ENCODE measurements at places on chromosomes 6 and 20. TPM values are rescaled to one million over a fixed set of nuclear protein-coding genes. Genes with fewer than 3 reads are reported as not detected.

DNA sequence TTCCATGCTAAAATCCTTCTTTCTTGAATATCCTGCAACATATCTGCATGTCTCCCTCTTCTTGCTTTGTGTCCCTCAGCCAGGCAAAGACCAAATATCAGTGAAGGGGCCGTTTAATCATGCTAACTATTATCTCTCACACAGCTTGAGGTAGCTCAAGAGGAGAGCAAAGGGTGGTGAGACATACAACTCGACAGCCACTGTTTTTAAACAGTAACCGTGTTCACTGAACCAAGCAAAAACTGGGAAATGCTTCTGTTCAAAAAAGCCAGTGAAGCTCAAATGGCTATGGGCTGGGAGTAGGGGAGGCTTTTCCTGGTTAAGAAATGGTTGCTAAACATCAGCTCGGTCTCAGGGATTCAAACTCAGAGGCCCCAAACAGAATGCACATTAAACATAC lies 83.4 kb downstream of the MAP7 start:
- H3K36me3 ChIP-seq = no peaks in the 10 kb centered on the region
- no peaks in the 10 kb centered on the region for H3K4me1 ChIP-seq
- no peak overlapping the region for H3K27ac ChIP-seq
- no peak for DNase-seq
- no peak overlapping the region for H3K4me3 ChIP-seq

GRCh38 chr6:164749221-164750064 lies 560.0 kb downstream of the C6orf118 start:
- no peak for DNase-seq
- H3K4me1 ChIP-seq = no peaks in the 10 kb centered on the region
- H3K27ac ChIP-seq = no peak overlapping the region
- H3K27me3 ChIP-seq = no peaks in the 10 kb centered on the region
- no peaks in the 10 kb centered on the region for H3K36me3 ChIP-seq

DNA sequence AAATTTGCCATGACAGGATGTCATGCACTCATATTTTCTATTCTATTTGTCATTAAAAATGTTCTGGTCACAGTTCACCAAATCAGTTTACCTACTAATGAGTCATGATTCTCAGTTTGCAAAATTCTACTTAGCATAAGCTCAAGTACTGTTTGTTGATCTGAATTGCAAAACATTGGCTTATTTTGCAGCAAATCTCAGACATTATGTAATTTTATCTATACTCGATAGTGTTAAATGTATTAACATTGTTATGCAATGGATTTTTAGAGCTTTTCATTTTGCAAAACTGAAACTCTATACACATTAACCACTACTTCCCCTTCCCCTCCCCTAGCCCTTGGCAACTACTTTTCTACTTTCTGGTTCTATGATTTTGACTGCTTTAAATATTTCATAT lies 213.8 kb upstream of the ZFP64 start:
- no peaks in the 10 kb centered on the region for H3K4me1 ChIP-seq
- no peaks in the 10 kb centered on the region for H3K27me3 ChIP-seq
- H3K36me3 ChIP-seq = no peaks in the 10 kb centered on the region
- no peak for DNase-seq
- no peak overlapping the region for H3K4me3 ChIP-seq

DNA sequence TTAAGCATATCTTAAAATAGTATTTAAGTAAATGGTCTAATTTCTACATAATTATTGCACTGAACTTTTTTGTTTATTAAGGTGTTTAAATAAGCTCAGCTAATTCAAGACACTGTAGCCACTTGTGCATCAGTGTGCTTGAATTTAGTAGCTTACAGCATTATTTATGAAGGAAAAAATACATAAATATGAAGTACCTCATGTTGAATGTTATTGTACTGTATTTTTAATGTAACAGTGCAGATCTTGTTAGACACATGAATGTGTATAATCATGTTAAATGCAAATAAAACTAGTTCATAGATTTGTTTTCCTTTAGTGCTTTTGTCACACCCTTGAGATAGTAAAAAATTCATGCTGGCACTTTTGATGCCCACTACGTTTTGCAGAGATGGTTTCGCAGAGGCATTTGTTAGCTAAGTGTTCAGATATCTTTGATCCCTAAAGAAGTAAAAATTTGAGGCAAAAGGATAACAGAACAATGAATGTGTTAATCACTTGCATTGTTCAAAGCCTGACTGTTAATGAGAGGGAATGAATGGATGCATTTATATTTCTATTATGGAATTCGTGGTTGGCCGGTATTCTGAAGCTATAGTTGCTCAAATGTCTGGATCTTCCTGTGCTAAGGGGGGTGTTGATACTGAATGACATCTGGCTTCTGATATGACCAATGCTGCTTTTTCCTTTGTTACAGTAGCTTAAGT lies 8.8 kb downstream of the BTBD3 start:
- H3K27ac ChIP-seq = no peak overlapping the region
- H3K4me3 ChIP-seq = no peak overlapping the region
- DNase-seq = no peak
- no peaks in the 10 kb centered on the region for H3K27me3 ChIP-seq

DNA sequence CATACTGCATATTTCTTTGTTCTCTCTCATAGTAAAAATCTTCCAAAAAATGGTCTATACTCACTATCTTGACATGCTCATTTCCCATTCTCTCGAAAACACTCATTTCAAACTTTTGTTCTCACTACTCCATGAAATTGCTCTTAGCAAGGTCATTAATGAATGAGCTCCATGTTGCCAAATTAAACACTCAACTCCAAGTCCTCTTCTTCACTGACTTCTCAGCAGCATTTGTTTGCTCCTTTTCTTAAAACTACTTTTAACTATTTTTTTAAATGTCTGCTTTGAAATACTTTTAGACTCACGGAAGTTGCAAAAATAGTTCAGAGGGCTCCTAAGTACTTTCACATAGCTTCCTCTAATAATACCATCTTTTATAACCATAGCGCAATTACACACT lies 274.0 kb upstream of the PREP start:
- no peaks in the 10 kb centered on the region for H3K4me1 ChIP-seq
- H3K4me3 ChIP-seq = no peak overlapping the region
- peaks cover 4% of the 10 kb centered on the region for H3K36me3 ChIP-seq
- no peak for DNase-seq
- H3K27ac ChIP-seq = no peak overlapping the region

DNA sequence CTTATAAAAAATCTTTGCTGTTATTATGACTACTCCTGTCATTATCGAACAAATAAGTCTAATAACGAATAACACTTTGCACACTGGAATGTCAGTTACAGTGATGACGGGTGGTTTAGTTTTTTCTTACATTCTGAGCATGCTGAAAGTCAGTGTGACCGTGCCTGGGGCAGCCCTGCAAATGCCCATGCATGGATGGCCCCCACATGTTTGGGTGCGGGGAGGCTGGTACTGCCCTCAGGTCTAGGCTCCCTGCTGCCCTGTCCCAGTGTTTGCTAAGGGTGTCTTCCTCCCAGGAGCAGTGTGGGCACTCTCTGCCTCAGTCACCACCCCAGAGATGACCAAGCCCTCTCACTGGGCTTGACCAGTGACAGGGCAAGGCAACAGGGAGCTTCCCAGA lies 3.0 kb downstream of the CSTL1 start:
- peaks cover 11% of the 10 kb centered on the region for H3K27me3 ChIP-seq
- no peaks in the 10 kb centered on the region for H3K36me3 ChIP-seq
- no peak overlapping the region for H3K4me3 ChIP-seq
- DNase-seq = no peak
- H3K27ac ChIP-seq = no peak overlapping the region
- peaks cover 32% of the 10 kb centered on the region for H3K4me1 ChIP-seq

DNA sequence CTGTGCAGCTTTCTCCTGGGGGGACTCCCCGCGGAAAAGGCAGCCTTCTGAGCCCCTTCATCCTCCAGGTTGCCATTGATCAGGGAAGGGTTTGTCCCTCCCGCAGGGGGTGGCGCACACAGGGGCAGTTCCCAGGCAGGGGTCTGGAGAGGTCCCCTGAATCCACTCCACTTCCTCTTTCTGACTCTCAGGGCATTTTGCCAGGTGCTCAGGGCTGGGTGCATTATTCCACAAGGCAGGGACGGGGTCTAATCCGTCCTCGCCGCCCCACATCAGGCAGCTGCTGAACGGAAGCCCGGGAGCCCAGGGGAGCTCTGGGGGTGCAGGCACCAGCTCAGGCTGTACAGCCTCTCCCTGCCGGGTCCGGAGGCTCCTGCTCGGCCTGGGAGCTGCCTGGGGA lies 180.9 kb downstream of the TTLL2 start:
- no peak overlapping the region for H3K27ac ChIP-seq
- DNase-seq = no peak
- H3K27me3 ChIP-seq = no peaks in the 10 kb centered on the region
- H3K4me1 ChIP-seq = no peaks in the 10 kb centered on the region
- peaks cover 16% of the 10 kb centered on the region for H3K36me3 ChIP-seq
- no peak overlapping the region for H3K4me3 ChIP-seq

DNA sequence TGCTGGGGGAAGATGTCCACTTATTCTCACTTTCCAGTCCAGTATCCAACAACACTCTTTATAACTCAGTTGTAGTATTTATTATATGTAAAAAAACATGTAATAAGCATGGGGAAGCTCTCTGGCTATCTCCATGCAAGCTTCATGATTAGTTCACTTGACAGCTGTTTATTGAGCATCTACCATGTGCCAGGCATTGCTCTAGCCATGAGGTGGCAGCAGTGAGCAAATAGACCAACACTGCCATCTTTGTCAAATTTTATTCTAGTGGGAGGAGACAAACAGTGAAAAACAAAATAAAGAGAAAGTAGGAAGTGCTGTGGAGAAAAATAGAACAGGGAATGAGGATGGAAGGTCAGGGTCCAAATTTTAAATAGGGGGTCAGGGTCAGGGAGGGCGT lies 131.8 kb downstream of the CFAP61 start:
- H3K4me3 ChIP-seq = no peak overlapping the region
- H3K27ac ChIP-seq = no peak overlapping the region
- no peaks in the 10 kb centered on the region for H3K27me3 ChIP-seq
- H3K36me3 ChIP-seq = no peaks in the 10 kb centered on the region

- peak overlapping the region; percentile 94 for H3K27ac ChIP-seq
- H3K4me3 ChIP-seq = peak overlapping the region; percentile 96
- peaks cover 12% of the 10 kb centered on the region for H3K36me3 ChIP-seq
- peak; percentile 93 for DNase-seq
- H3K4me1 ChIP-seq = peaks cover 30% of the 10 kb centered on the region
- peaks cover 11% of the 10 kb centered on the region for H3K27me3 ChIP-seq
Observed at GRCh38 chr6:100453701-100454521, 10.8 kb downstream of the SIM1 start.

The CD93 gene
- total RNA-seq = not detected

The CUTA gene
- total RNA-seq = 543 TPM

The CCN6 gene
- total RNA-seq = not detected

The MAS1 gene
- total RNA-seq = not detected
